ENCODE measurements at places on chromosomes 11 and 22.

DNA sequence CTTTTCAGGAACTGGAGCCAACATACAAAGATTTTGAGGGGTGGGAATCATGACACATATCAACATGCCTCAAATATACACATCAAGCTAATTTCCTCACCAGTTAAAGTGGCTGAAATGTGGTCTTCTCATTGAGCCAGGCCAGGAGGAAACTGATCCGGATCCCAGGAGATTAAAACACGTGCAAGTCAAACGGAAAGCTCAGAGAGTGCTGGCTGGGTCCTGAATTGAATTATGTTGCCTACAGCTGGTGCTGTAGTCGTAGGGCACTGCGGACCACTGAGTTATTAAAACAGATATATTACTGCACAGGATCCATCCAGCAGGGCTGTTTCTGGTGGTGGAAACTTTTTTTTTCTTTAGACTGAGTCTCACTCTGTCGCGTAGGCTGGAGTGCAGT is 14.1 kb upstream of the WNT7B start:
- DNase-seq, result no peak

- no peak for DNase-seq
Observed at GRCh38 chr11:68381716-68382115, 69.3 kb downstream of the LRP5 start.

DNA sequence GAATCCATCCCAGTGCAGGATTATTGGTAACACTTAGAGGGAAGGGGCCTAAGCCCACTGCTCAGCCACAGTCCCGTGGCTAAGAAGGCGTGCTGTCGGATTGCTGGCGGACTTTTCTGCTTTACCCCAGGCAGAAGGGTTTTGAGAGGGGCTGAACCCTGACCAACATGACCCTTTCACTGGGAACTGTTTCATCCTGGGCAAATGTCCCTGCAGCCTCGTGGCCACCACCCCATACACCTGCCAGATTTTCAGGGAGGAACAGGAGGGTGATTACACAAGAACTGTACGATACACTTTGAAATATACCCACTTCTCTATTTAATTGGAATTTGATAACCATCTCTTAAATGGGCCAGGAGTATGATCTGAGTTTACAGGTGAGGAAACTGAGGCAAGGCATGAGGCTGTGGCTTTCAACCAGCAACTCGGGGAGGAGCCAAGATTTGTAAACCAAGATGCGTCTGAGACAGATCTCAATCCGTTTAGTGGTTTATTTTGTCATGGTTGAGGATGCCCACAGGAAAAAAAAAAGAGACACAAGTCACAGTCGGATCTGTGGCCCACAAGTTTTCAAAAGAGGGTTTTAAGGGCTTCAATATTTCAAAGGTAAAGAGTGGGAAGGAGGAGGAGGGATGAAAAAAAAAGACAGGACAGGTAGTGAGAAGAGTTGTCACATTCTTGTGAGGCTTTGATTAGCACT is 6.1 kb upstream of the APOL3 start:
- peak; percentile 39 for DNase-seq

- DNase-seq, result no peak
Observed at GRCh38 chr22:45709060-45709739, 37.6 kb downstream of the ATXN10 start.

DNA sequence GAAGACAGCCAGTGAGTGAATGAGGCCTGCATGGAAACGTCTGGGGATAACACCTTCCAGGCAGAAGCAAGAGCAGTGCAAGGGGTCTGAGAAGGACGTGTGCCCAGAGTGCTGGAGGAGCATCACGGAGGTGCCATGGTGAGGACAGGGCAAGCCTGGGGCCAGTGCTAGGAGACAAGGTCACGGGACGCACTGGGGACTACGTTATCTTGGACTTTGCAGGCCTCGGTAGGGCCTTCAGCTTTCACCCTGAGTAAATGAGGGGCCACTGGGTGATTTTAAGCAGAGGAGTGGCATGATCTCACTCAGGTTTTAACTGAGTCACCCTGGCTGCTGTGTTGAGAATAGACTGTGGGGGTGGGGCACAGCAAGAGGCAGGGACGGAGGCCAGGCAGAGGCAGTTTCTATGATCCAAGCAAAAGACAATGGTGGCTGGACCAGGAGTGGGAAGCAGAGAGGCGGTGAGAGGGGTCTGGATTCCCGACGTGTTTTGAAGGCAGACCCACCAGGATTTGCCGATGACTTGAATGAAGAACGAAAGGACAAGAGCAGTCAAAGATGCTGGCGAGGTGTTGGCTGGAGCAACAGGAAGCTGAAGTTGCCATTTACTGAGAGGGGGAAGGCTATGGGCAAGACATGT is 102.7 kb upstream of the PARVA start:
- DNase-seq, result no peak

- DNase-seq, result no peak
Observed at GRCh38 chr11:120501440-120501839, 10.1 kb upstream of the GRIK4 start.

DNA sequence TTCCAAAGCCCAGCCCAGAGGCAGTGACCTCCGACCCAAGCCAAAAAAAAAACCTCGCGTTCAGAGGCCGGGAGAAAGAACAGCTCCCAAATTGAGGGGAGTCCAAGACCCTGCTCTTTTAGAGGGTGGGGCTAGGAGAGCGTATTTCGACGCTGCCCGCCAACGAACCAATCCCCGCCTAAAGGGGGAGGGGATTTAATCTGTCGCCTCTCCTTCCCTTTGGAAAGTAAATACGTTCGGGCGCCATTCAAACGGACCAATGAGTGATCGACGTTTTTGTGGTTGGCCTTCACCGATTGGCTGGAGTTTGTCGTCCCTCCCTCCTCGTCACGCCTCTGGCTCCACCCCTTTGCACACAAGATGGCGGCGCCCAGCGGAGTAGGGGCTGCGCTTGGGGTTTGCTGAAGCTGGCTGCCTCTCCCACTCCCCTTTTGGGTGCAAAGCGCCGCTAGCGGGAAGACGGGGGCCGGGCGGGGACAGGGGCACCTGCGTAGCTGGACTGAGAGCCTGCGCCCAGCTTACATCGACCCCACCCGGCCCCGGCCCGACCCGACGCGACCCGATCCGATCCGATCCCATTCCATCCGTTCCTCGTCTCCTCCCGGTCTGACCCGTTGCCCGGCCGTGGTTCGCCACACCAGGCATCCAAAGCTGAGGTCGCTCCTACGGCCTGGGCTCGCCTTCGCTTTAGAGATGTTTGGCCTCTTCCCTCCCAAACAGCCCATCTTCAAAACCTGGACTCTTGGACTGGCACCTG is at the start of gene RNF26:
Gene RNF26 (plus strand): TSS at position 354 of the 757 bp plus-strand sequence. CDS start 596 bp downstream, outside the sequence.
- DNase-seq, result peak; percentile 97
